ENCODE measurements at places on chromosomes 5 and 9.

DNA sequence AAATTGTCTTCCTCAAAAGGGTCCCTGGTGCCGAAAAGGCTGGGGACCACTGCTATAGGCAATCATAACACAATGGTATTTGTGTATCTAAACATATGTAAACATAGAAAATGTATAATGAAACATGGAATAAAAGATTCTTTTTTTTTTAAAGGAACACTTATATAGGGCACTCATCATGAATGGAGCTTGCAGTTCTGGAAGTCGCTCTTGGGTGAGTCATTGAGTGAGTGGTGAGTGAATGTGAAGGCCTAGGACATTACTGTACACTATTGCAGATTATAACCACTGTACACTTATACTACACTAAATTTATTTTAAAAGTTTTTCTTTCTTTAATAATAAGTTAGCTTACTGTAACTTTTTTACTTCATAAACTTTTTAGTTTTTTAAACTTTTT is 176.4 kb downstream of the ARRDC3 start:
- DNase-seq: no peak

DNA sequence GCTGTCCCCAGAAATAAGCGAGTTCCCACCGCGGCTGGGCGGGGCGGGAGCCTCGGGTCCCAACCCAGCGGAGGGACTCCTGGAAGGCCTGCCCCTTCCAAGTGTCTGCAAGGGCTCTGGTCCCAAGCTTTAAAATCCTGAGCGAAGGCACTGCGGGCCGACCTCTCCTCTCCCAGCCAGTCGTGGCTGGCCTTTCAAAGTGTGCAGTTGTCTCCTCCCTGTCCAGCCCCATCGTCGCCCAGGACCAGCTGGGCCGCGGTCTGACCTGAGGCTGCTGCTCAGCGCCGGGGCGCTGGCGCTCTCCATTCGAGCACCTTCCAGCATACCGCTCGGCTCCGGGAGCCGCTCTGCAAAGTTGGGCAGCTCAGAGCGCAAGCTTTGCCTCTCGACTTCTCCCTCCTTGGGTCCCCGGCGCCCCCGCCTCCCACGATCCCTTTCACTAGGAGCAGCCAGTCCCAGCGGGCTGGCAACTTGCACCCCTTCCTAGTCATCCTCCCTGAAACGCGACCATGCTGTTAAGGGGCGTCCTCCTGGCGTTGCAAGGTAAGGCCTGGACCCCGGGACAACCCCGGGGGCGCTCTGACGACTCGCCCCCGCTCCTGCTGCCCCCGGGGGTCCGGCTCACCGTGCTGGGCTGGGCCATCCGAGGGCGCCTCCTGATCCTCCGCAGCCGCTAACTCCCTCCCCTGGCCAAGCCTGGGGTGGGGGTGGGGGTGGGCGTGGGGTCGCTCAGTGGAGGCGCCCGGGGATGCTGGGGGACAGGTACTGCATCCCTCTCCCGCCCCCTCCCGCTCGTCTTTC is at the start of gene MAMDC2:
MAMDC2 (plus strand) TSS at position 160 of the 801 bp plus-strand sequence; CDS start at position 510, 350 bp downstream.
- DNase-seq: peak; percentile 59

DNA sequence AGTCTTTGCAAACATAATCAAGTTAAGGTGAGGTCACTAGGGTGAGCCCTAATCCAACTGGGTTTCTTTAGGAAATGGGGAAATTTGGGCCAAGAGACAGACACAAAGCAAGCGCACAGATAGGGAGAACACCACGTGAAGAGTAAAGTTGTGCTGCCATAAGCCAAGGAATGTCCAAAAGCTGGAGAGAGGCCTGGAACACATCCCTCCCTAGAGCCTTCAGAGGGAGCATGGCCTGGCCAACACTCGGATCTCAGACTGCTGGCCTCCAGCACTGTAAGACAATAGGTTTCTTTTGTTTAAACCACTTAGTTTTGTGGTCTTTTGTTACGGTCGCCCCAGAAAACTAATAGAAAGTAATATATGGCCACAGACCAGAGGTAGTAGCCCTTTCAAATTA is 8.1 kb upstream of the ROR2 start:
- no peak for DNase-seq

DNA sequence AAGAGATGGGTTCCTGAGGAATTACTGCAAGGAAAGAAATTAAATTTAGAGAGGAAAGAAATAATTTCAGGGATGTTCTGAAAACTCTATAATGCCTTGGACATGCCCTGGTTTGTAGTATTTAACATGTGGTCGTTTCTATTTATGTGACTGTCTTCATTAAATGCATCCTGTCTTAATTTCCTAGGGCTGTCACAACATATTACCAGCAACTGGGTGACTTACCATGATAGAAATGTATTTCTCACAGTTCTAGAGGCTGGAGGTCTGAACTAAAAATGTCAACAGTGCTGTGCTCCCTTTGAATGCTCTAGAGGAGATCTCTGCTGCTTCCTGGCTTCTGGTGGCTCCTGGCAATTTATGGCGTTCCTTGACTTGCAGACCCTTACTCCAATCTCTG is 287.7 kb downstream of the FBXL7 start:
- no peak for DNase-seq

DNA sequence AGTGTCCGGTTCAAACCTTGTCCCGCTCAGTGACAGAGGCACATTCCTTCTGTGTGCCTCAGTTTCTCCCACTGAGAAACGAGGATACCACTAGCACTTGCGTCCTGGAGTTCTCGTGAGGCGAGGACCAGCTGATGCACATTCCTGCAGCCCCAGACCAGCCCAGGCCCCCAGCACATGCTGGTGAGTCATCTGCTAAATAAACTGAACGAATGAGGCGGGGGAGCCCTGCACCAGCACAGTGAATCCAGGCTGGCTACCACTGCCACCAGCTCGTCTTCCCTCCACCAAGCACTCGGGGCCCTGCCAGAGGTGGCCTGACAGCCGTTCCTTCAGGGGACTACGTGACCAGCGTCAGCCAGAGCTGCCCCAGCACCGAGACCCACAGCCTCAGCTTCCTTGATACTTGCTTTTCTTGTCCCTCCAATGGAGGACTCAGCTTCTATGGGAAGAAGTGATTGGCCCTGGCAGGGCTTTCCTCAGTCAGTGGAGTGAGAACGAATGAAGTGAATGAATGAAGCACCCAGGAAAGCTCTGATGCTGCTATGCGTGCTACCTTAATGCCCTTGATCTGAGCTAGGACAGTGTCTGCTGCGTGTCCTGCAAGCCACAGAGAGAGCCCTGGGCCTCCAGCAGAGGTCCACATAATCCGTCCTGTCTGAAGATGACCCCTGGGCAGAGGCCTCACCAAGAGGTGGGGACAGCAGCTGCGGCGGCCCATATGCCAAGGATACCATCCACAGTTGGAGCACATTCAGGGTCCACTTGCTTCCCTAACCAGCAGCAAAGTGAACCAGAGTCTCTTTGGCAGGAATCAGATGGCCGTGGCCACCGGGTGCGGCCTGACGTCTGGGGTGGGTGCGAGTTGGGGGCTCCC is 13.5 kb upstream of the BARX1 start:
- DNase-seq: no peak

DNA sequence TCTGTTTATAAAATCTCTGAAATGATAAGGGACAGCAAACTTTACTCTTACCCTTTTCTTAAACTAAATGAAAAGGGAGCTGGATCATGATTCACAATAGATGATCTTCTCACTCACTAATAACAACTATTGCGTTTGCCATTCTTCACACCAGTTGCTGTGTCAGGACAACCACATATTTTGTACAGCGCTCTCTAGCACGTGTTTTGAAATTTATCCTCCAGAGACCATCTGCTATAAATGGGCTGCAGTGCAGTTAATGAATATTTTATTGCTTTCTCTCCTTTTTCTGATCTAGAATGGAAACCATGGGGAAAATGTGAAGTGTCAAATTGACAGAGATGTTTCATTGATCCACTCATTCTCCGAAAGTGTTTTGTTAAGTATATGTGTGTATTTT is 258.4 kb upstream of the CCNH start:
- no peak for DNase-seq

DNA sequence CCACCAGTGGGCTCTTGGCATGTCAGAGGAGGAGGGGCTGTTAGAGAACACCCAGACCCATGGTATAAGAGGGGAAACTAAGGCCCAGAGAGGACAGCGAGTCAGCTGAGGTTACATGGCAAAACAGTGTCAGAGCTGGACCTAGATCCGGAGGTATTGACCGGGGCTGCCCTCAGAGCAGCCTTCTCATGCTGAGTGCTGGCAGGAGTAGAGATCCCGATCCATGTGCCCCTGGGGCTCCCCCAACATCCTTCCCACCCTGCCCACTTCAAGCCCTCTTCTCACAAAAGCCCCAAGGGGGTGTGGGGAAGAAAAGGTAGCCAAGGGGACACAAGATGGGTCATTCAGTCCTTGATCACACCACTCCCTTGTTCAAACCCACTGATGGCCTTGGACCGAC is 19.9 kb downstream of the CSF1R start:
- no peak for DNase-seq

- DNase-seq: peak; percentile 34
Measured at GRCh38 chr5:96652769-96653454, 9.3 kb upstream of the CAST start.

DNA sequence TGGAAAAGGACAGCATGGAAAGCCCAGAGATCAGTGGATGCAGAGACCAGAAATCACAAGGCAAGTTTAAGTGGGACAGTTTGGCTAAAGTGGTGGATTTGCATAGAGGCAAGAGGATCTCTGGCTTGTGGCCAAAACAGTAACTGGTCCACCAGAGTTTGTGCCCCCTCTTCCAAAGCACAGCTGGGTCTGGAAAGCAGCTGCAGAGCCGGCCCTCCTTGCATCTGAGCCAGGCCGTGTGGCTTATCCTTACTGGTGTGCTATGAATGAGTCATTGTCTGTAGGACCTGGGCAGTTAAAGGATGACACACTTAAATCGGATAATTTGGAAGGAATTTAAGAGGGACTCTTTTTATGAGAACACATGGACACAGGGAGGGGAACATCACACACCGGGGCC is 146.6 kb downstream of the PIP5K1B start:
- no peak for DNase-seq

- no peak for DNase-seq
Measured at GRCh38 chr5:138264183-138264582, 10.2 kb downstream of the GFRA3 start.

DNA sequence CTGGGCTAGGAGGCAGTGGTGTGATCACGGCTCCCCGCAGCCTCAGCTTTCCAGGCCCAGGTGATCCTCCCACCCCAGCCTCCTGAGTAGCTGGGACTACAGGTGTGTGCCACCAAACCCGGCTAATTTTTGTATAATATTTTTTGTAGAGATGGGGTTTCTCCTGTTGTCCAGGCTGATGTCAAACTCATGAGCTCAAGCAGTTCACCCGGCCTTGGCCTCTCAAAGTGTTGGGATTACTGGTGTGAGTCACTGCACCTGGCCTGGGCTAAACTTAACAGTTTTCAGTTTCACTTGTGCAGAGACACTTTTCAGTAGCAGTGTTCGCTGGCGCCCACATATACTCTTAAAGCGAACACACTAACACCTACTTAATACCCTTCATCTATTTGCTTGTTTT is 205.6 kb upstream of the ZNF608 start:
- no peak for DNase-seq

DNA sequence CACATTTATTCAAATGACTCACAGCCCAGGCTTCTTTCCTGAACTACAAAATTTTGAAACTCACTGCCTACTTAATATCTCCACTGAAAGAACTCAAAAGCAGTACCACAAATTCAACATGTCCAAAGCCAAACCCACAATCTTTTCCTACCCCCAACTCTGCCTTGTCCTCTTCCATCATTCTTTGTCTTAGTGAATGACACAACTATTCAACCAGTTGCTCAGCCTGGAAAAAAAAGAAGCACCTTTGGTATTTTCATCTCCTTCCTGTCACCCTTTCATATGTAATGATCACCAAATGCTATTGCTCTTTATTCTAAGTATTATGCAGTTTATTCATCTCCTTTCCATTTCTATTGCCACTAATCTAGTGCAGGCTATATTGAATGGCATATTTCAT is 216.3 kb downstream of the TMEM232 start:
- no peak for DNase-seq

DNA sequence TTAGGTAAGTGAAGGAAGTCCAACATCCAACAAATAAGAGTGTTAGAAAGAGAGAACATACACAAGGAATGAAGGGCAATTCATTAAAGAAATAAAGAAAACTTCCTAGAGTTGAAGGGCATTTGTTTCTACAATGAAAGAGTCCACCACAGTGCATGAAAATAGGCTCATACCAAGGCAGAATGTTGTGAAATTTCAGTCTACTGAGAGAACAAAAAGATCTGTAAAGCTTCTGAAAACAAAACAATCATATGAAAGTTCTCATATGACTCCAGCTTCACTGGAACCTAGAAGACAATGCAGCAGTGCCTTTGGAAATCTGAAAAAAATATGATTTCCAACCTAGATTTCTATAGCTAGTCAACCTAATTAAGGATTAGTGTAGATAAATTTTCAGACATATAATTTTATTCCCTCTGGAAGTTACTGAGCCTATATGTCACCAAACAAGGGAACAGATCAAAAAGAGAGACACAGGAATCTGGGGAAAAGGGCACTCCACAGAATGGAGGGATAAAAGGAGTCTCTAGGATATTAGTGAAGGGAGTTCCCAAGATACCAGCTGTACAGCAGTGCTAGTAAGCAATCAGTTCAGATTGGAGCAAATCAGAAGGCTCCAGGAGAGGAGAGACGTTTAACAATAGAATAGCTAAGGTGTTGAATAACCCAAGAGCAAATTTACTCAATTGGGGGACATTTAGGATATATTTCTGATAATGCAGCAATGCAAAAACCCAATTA is 5.8 kb downstream of the C5orf58 start:
- no peak for DNase-seq

DNA sequence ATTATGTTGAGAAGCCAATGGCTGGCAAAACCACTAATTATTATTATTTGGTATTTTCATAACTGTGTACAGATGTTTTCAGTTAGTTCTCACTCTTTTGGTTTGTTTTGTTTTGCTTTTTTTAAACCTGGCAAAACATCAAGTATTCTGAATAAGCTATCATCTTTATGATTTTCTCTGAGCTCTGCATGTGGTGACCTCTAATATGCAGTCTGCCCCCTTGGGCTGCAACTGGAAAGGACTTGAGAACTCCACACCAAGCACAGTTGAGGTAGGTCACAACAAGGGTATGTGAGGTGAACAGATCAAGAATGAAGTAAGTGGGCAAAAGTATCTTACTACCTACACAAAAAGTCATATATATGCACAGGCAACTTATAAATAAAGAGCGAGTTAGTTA is 202.2 kb downstream of the NFIB start:
- DNase-seq: no peak

DNA sequence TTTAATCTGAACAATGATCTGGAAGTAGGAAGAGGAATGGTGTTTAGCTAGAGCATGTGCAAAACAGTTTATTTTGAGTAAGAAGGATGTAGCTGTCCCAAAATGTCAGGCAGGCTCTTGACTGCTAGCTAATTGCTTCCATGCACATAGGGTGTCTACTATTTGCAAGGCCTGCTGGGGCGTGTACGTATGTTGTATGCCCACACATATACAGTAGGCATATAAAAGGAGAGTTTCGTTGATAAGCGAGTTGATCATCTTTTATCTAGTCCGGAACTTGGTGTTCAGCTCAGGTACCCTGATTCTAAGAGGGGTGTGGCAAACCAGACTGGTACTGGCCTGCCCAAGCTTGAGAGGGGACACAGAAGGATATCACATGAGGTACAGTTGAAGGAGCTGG is 177.2 kb downstream of the GOLPH3 start:
- no peak for DNase-seq

- no peak for DNase-seq
Measured at GRCh38 chr9:98404237-98404636, 148.8 kb upstream of the TBC1D2 start.

Data from mesothelial cell of epicardium (in vitro differentiated cells).